Naive thymus-derived CD8-positive, alpha-beta T cell (primary cell): ENCODE measurements at places on chromosomes 6 and 20.

DNA sequence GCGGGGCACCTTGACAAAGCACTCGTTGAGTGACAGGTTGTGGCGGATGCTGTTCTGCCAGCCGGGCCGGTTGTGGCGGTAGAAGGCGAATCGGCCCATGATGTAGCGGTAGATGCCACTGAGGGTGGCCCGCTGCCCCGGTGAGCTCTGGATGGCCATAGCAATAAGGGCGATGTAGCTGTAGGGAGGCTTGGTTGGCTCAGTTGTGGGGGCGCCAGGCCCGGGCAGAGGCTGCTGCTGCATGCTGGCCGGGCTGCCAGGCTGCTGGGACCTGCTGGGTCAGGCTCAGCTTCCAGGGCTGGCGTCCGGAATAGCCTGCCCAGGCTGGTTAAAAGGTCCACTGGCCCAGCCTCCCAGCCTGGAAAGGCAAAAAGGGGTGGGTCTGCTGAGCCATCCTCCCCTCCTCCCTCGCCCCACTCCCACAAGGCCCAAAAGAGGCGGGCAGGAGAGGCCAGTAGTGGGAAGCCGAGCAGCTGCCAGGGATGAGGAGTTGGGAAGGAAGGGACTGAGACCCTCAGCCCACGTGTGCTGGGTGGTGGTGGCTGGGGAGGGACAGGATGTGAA is at the start of gene FOXS1:
Gene FOXS1 (minus strand): TSS at position 305 of the 564 bp plus-strand sequence. CDS start 62 bp downstream, at position 243.
- no peaks in the 10 kb centered on the region for H3K36me3 ChIP-seq
- DNase-seq = no peak
- H3K27me3 ChIP-seq = peaks cover 3% of the 10 kb centered on the region
- H3K27ac ChIP-seq = no peak within 1 kb of the TSS
- H3K4me3 ChIP-seq = no peak within 1 kb of the TSS

DNA sequence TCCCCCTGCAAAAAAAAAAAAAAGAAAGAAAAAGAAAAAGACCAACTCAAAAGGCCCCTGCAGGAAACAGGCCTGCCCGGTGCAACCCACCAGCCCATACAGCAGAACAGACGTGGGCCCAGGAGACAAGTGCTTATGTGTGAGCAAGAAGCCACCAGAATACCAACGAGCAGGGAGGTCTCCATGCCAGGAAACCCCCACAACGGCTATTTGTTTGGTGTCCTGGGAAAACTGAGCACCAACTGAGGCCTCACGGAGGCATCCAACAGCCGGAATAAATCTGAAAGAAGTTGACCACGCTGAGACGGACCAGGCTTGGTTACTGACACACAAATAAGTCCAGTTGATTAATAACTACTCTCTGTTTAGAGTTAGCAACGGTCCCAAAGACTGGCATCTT is 29.7 kb downstream of the PTPRT start:
- no peak overlapping the region for H3K27ac ChIP-seq
- no peaks in the 10 kb centered on the region for H3K36me3 ChIP-seq
- no peak overlapping the region for H3K4me3 ChIP-seq
- H3K27me3 ChIP-seq = no peaks in the 10 kb centered on the region
- no peaks in the 10 kb centered on the region for H3K4me1 ChIP-seq

GRCh38 chr6:150536835-150537234 is 62.9 kb upstream of the PLEKHG1 start:
- H3K27ac ChIP-seq = no peak overlapping the region
- H3K4me1 ChIP-seq = no peaks in the 10 kb centered on the region
- peaks cover 6% of the 10 kb centered on the region for H3K27me3 ChIP-seq
- no peaks in the 10 kb centered on the region for H3K36me3 ChIP-seq

GRCh38 chr6:122853259-122853995 is 64.4 kb downstream of the SMPDL3A start:
- no peak overlapping the region for H3K4me3 ChIP-seq
- H3K4me1 ChIP-seq = no peaks in the 10 kb centered on the region
- no peaks in the 10 kb centered on the region for H3K36me3 ChIP-seq
- H3K27ac ChIP-seq = no peak overlapping the region

- no peaks in the 10 kb centered on the region for H3K36me3 ChIP-seq
- H3K4me1 ChIP-seq = peaks cover 13% of the 10 kb centered on the region
- H3K27ac ChIP-seq = no peak overlapping the region
- H3K27me3 ChIP-seq = peaks cover 56% of the 10 kb centered on the region
- H3K4me3 ChIP-seq = peak overlapping the region; percentile 31
Observed at GRCh38 chr6:117270055-117270842, 4.9 kb downstream of the VGLL2 start.

DNA sequence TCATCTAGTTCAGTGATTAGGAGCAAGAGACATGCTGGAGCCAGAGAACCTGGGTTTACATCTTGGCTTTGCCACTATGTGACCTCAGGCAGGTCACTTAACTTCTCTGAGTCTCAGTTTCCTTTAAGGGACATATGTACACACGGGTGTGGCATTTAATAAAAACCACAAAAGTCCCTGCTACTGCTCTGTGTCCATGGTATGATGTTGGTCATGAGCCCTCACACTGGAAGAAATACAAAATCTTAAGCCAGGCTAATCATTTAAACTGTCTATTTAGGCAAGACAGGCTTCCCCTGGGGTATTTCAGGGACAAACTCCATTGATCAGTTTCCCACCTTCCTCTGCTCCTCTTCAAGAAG is 12.9 kb upstream of the PTGIS start:
- H3K4me1 ChIP-seq = no peaks in the 10 kb centered on the region
- H3K27ac ChIP-seq = no peak overlapping the region
- peaks cover 34% of the 10 kb centered on the region for H3K27me3 ChIP-seq
- DNase-seq = no peak
- H3K4me3 ChIP-seq = no peak overlapping the region

DNA sequence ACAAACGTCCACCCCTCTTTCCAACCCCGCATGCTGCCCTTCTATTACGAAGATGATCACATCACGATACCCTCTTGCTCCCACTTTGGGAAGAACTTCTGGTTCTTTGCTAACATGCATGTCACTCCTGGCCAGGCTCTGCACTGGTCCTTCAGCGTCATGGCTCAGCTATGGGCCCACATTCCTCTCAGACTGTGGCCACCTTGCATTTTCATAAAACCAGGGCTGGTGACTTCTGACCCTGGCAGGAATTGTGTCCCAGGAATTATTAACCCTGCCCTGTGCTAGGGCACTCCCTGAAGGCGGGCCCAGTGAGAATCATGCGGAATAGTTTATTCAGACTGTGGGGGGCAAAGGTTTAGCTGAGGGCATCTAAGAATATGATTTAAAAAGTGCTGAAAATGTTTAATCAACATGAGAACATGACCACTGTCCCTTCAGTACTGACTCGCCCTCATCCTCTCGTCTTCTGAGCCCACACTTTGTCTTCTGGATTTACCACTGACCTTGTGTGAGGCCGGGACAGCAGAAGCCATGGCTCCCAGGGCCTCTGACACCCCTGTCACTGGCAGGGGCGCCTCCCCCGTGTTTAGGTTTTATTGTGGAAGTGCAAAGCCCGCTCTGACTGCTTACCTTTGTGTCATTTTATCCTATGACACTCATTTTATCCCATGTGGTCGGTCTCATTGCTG is 38.1 kb upstream of the THBS2 start:
- no peaks in the 10 kb centered on the region for H3K36me3 ChIP-seq
- DNase-seq = no peak
- H3K4me3 ChIP-seq = no peak overlapping the region
- H3K4me1 ChIP-seq = no peaks in the 10 kb centered on the region
- peaks cover 20% of the 10 kb centered on the region for H3K27me3 ChIP-seq

DNA sequence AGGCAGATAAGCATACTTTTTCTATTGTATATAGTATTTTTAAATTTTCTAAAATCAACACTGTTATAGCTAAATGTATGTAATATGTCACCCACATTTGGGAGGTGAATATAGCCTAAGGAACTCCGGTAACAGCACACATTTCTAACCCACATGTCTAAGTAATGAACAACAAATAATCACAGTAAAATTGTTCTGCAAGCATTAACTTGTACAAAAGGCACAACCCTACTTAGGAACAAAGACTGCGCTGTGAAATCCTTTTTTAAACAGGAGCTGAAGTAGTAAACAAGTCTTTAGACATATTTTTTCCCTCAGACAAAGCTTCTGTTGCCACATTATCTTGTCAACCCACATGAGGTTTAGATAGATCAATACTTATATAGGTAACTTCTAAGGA is 872.4 kb upstream of the SLC35B3 start:
- H3K27me3 ChIP-seq = no peaks in the 10 kb centered on the region
- no peaks in the 10 kb centered on the region for H3K36me3 ChIP-seq
- H3K4me1 ChIP-seq = no peaks in the 10 kb centered on the region
- H3K4me3 ChIP-seq = no peak overlapping the region
- H3K27ac ChIP-seq = no peak overlapping the region
- no peak for DNase-seq

GRCh38 chr6:5132731-5133130 is 47.6 kb downstream of the PPP1R3G start:
- H3K27me3 ChIP-seq = no peaks in the 10 kb centered on the region
- peaks cover 15% of the 10 kb centered on the region for H3K4me1 ChIP-seq
- no peak overlapping the region for H3K4me3 ChIP-seq
- no peak for DNase-seq

GRCh38 chr20:54267483-54268003 is 59.7 kb downstream of the PFDN4 start:
- H3K27me3 ChIP-seq = peaks cover 5% of the 10 kb centered on the region
- no peaks in the 10 kb centered on the region for H3K4me1 ChIP-seq
- no peak overlapping the region for H3K27ac ChIP-seq
- peaks cover 4% of the 10 kb centered on the region for H3K36me3 ChIP-seq
- no peak overlapping the region for H3K4me3 ChIP-seq
- no peak for DNase-seq

DNA sequence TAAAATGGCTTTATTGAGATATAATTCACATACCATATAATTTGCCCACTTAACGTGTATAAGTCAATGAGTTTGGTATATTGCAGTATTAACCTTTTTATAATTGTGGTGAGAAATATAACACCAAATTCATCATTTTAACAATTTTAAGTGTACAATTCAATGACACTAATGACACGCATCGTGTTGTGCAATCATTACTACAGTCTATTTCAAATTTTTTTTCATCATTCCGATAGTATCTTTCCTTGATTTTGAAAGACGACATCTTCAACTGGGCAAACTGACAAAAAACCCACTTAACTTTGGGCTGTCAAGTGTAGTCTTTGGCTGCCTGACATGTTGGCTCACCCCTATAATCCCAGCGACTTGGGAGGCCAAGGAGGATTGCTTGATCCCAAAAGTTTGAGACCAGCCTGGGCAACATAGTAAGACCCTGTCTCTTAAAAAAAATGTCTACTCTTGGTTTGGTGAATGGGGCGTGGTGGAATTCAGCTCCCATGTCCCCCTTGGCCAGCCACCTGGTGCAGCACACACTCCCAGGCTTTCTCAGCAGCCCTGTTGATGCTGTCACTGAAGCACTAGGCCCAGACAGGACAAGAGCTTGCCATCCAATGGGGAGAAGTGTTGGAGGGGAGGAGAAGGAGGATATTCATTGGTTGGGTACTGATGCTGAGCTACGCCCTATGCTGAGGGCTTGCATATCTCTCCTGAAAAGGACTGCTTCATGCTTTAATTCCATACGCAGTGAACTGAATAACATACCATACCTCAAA is 150.5 kb downstream of the CD83 start:
- no peak for DNase-seq
- peaks cover 3% of the 10 kb centered on the region for H3K36me3 ChIP-seq
- H3K27ac ChIP-seq = no peak overlapping the region
- peaks cover 26% of the 10 kb centered on the region for H3K4me1 ChIP-seq

- no peak for DNase-seq
- H3K4me3 ChIP-seq = peak overlapping the region; percentile 36
- peaks cover 96% of the 10 kb centered on the region for H3K4me1 ChIP-seq
- peak overlapping the region; percentile 40 for H3K27ac ChIP-seq
- H3K27me3 ChIP-seq = no peaks in the 10 kb centered on the region
Observed at GRCh38 chr6:111987295-111987694, 66.6 kb upstream of the CCN6 start.

GRCh38 chr20:10823585-10823984 is 149.8 kb upstream of the JAG1 start:
- H3K27me3 ChIP-seq = peaks cover 6% of the 10 kb centered on the region
- no peaks in the 10 kb centered on the region for H3K36me3 ChIP-seq
- H3K4me3 ChIP-seq = no peak overlapping the region
- H3K4me1 ChIP-seq = no peaks in the 10 kb centered on the region

GRCh38 chr20:62308102-62308822 is 5.5 kb downstream of the ADRM1 start:
- DNase-seq = no peak
- no peaks in the 10 kb centered on the region for H3K27me3 ChIP-seq
- H3K27ac ChIP-seq = no peak overlapping the region
- H3K4me1 ChIP-seq = peaks cover 21% of the 10 kb centered on the region

DNA sequence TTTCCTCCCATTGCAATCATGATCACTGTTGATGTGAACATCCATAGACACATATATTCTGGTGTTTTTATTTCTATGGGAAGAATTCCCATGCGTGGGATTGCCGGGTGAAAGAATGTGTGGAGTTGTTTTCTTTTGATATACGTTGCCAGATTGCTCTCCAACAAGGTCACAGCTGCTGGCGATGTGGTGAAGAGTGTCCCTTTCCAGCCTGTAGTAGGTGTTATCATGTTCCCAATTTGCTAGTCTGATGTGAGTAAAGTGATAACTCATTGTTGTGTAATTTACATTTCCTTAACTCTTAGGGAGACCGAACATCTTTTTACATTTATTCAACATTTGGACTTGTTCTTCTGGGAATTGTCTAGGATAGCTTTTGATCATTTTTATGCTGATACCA is 14.5 kb upstream of the ELMO2 start:
- peaks cover 25% of the 10 kb centered on the region for H3K27me3 ChIP-seq
- no peak overlapping the region for H3K27ac ChIP-seq
- no peaks in the 10 kb centered on the region for H3K4me1 ChIP-seq
- DNase-seq = no peak
- no peaks in the 10 kb centered on the region for H3K36me3 ChIP-seq

GRCh38 chr6:20211037-20211940 is 980 bp downstream of the MBOAT1 start:
- H3K27ac ChIP-seq = peak overlapping the region; percentile 87
- no peaks in the 10 kb centered on the region for H3K36me3 ChIP-seq
- peak overlapping the region; percentile 89 for H3K4me3 ChIP-seq
- DNase-seq = no peak
- H3K4me1 ChIP-seq = peaks cover 16% of the 10 kb centered on the region

DNA sequence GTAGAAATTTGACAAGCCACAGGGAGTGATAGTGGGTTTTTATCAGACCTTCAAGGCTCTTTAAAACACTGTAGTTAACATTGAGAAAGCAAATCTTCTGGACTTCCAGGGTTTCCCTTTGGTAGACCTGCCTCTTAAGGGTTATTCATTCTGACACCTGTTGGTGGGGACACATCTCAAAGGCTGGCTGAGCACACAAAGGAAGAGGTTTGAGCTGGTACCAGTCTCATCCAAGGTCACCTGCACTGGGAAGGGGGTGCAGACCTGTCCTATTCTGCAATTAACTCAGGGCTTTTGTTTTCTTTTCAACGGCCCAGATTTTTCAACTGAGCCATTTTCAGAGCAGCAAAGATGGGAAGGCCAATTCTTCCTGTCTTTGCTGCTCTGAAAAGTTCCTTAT is 45.6 kb downstream of the EDN1 start:
- DNase-seq = no peak
- no peaks in the 10 kb centered on the region for H3K36me3 ChIP-seq
- peaks cover 6% of the 10 kb centered on the region for H3K27me3 ChIP-seq
- H3K4me3 ChIP-seq = no peak overlapping the region
- H3K4me1 ChIP-seq = peaks cover 8% of the 10 kb centered on the region
- no peak overlapping the region for H3K27ac ChIP-seq
